T-helper 17 cell (primary cell): ENCODE measurements at places on chromosomes 6 and 20. TPM values are rescaled to one million over a fixed set of nuclear protein-coding genes. Genes with fewer than 3 reads are reported as not detected.

The ZC2HC1B gene
- total RNA-seq = 0.34 TPM

The CD93 gene
- 2.1 TPM for total RNA-seq

The CDH26 gene
- total RNA-seq = 0.37 TPM

- no peaks in the 10 kb centered on the region for H3K36me3 ChIP-seq
- no peaks in the 10 kb centered on the region for H3K27me3 ChIP-seq
- DNase-seq = no peak
- peaks cover 60% of the 10 kb centered on the region for H3K4me1 ChIP-seq
Observed at GRCh38 chr6:136767103-136767502, 25.2 kb downstream of the MAP3K5 start.

GRCh38 chr6:12595161-12595811 is 121.3 kb upstream of the PHACTR1 start:
- peaks cover 22% of the 10 kb centered on the region for H3K27me3 ChIP-seq
- H3K36me3 ChIP-seq = no peaks in the 10 kb centered on the region
- H3K4me1 ChIP-seq = peaks cover 3% of the 10 kb centered on the region
- no peak overlapping the region for H3K27ac ChIP-seq
- DNase-seq = no peak
- H3K4me3 ChIP-seq = no peak overlapping the region

- H3K4me3 ChIP-seq = no peak overlapping the region
- no peaks in the 10 kb centered on the region for H3K27me3 ChIP-seq
- DNase-seq = no peak
- peaks cover 22% of the 10 kb centered on the region for H3K36me3 ChIP-seq
- H3K27ac ChIP-seq = peak overlapping the region; percentile 92
Observed at GRCh38 chr6:3108746-3109414, 9.6 kb upstream of the BPHL start.

- H3K27me3 ChIP-seq = no peaks in the 10 kb centered on the region
- H3K4me1 ChIP-seq = peaks cover 4% of the 10 kb centered on the region
- peaks cover 22% of the 10 kb centered on the region for H3K36me3 ChIP-seq
- no peak overlapping the region for H3K27ac ChIP-seq
Observed at GRCh38 chr6:136582711-136583471, 32.7 kb upstream of the MAP7 start.

GRCh38 chr6:111724039-111724438 is 118.4 kb upstream of the TRAF3IP2 start:
- no peaks in the 10 kb centered on the region for H3K27me3 ChIP-seq
- peak overlapping the region; percentile 94 for H3K27ac ChIP-seq
- H3K4me1 ChIP-seq = peaks cover 52% of the 10 kb centered on the region
- H3K36me3 ChIP-seq = peaks cover 6% of the 10 kb centered on the region
- H3K4me3 ChIP-seq = peak overlapping the region; percentile 79
- no peak for DNase-seq

- no peaks in the 10 kb centered on the region for H3K4me1 ChIP-seq
- no peak overlapping the region for H3K27ac ChIP-seq
- DNase-seq = no peak
- H3K36me3 ChIP-seq = no peaks in the 10 kb centered on the region
- H3K27me3 ChIP-seq = peaks cover 13% of the 10 kb centered on the region
- H3K4me3 ChIP-seq = no peak overlapping the region
Observed at GRCh38 chr6:96783307-96783706, 54.0 kb downstream of the GPR63 start.
